Activated naive CD4-positive, alpha-beta T cell treated with Interleukin-2 at 50 U/mL for 16 hours (primary cell): ENCODE measurements at places on chromosomes 3 and 15.

- DNase-seq, result no peak
These were observed 1.2 kb downstream of the IL20RB start for GRCh38 chr3:136958939-136959338.

DNA sequence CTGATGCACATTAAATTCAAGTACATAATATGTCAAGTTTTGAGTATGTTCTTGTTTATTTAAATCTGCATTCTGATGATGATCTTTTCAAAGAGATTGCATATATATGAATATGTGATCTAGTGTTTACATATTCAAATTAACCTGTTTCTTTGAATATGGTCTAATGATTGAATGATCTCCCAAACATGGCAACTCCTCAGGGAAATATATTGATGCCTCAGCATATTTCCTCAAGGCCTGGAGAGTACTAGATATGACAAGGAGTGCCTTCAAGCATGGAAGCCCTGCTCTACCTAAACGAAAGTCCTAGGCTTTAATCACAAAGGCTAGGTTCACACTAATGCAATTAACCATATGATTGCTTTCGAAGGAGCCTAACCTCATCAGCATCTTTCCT is 532.8 kb downstream of the ZIC1 start:
- no peak for DNase-seq

GRCh38 chr15:43218908-43219706 is 1.7 kb downstream of the EPB42 start:
- DNase-seq, result no peak

GRCh38 chr3:53169045-53169831 is 8.2 kb downstream of the PRKCD start:
- DNase-seq, result no peak

DNA sequence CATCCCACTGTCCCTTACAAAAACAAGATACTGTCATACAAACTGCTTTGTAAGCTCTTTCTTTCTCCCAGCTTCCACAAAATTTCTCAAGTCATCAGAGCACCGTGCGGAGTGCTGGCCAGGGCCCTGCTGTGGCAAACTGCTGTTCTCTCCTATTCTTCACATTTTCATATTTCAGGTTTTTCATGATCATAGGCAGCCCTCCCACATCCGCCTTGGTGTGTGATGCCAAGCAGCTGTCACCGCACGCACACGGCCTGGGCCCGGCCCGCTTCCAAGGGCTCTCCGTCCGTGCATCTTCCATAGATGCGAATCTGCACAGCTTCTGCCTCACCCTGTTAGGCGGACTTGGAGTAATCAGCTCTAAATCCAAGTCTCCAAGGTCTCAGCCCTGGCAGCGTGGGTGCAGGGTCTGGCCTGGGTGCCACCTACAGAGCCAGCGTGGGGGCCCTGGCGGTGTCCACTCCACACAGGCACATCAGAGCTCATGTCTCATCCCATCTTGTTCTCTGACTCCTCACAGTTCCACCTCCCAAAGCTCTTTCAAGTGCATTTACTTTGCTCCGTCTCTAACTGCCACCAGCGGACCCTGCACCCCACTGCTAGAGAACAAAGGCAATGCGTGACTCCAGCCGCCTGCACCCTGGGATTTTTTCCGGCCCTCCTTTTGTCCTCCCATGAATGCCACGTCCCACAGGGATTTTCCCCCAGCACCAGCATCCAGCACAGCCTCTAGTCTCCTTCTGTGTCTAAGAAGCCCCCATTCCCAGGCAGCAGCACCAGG is 27.2 kb downstream of the CYFIP1 start:
- DNase-seq, result no peak

DNA sequence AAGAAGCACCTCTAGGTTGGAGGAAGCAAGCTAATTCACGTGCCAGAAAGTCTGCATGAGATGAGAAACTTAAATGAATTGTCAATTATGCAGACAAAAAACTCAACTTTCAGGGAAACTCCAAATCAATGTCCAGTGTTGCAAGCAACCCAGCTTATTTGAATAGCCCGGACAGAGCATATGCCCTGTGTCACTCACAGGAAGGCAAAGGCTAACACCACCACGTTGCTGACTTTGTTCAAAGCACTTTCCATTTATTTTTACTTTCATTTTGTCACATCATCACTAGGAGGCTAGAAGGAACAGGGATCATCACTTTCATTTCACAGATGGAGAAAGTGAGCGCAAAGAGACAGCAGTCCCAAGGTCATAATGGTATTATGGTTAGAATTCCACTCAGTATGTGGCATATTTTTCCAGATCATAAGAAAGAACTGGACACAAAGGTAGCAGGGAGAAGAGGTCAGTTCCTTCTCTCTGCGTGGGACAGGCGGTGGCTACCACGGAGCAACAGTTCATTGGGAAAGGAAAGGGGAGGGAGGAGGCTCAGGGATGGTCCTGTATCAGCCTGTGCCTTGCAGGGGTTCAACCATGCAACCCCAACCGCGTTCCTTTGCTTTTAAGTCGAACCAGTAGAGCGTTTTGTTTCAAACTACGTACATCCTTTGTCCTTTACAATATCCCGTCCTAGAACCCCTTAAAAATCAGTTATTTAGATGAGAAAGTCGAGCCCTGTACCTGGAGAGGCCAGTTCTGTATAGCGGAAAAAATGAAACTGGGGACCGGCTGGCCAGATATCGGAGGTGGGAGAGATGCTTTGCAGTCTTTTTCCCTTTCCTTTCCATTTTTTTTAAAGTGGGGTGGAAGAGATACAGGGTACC is 1.1 kb downstream of the HEG1 start:
- no peak for DNase-seq

- peak; percentile 7 for DNase-seq
These were observed 3.2 kb downstream of the TNIK start for GRCh38 chr3:171456765-171457606.

DNA sequence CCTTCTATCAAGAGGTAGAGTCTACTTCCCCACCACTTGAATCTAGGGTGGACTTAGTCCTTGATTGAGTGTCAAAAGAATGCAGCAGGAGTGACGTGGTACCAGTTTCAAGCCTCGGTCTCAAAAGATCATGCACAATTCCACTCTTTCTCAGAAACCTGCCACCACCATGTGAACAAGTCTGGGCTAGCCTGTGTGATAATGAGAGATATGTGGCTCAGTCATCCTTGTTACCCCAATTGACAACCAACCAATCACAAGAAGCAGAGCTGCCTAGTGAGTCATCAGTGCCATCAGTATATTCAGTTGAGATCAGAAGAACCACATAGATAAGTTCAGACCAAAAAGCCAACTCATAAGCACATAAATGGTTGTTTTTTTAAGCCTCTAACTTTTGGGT is 374.5 kb downstream of the IL20RB start:
- DNase-seq, result no peak

DNA sequence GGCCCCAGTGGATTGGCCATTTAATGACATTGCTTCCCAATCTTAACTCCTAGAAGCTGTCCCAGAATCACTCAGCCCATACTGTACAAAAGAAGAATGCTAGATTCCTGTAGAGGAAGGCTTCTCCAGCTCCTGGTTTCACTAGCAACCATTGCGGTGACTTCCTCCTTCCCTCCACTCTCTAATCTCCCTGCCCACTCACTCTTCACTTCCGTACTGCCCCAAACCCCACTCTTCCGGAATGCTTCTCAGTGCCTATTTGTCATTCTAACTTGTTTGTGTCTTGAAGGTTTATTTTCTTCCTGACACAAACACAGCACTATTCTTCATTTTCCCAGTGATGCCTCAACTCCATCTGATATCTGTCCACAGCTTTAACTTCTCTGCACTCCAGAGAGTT is 97.1 kb upstream of the SPATA16 start:
- no peak for DNase-seq
